ENCODE measurements at places on chromosomes 11 and 22.
A peak's percentile ranks its signal among the peaks of the same experiment; 100 is the strongest.

- no peak for DNase-seq
Observed at GRCh38 chr11:119722281-119722794, 6.7 kb downstream of the NECTIN1 start.

- no peak for DNase-seq
Observed at GRCh38 chr11:70756756-70757155, 358.4 kb downstream of the CTTN start.

- no peak for DNase-seq
Observed at GRCh38 chr11:120197251-120197891, 13.5 kb upstream of the OAF start.

DNA sequence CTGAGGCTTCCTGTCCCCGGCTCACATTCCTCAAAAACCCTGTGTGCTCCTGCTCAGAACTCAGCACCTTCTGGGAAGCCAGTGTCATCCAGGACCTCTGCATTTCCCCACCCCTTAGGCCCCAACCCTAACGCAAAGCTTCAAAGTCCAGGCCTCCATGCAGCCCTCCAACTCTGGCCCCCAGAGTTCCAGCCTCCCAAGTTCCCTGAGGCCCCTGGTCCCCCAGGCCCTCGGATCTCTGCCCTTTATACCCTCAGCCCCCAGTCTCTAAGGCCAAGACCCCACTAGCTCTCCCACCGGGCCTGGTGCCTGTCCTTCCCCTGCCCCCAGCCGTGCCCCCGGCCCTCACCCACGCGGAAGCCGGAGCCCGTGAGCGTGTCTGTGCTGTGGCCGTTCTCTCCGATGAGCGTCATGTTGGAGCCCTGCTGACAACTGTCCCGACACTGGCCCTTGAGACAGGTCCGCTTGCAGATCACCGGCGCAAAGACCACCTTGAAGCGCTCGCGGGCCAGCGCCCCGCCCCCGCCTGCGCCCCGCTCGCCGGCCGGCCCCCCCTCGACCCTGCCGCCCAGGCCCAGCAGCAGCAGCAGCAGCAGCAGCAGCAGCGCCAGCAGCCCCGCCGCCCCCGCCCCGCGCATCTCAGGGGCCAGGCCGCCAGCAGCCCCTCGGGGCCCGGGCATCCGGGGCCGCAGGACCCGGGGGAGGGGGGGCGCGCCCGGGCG, 718 bp downstream of the LTBP3 start:
- no peak for DNase-seq

- no peak for DNase-seq
Observed at GRCh38 chr11:66367561-66368312, 3.8 kb downstream of the SLC29A2 start.

- DNase-seq: peak; percentile 37
Observed at GRCh38 chr11:35725885-35726284, 63.3 kb downstream of the TRIM44 start.

DNA sequence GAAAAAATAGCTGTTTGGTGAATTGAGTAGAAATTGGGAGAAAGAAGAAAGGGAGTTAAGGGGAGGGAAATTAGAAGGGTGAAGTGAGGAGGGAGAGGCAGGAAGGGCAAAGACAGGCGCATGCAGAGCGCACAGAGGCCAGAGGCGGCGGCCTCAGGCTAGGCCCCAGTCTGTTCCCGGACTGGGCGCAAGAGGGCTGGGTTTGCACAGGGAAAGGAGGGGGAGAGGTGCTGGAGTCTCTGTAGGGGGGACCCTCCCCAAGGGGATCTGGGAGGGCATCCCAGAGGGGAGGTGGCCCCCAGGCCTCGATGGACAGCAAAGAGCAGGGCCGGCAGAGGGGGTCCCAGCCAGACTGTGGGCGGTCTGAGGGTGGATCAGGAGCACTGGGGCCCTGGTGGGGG, 1.3 kb upstream of the FLRT1 start:
- no peak for DNase-seq

DNA sequence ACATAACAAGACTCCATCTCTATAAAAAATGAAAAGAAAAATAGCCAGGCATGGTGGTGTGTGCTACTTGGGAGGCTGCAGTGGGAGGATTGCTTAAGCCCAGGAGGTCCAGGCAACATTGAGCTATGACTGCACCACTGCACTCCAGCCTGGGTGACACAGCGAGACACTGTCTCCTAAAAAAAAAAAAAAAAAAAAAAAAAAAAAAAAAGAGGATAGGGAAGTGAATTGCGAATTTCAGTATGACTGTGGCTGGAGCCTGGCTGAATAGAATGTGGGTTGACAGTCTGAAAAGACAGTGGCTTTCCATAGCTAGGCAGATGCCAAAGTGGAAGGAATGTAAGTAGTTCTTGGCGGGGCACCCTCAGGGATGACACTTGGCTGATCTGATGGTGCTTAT, 6.4 kb upstream of the LDHAL6A start:
- no peak for DNase-seq

GRCh38 chr11:134955281-134955680, 543.2 kb upstream of the B3GAT1 start:
- no peak for DNase-seq

All from stromal cell of bone marrow (primary cell).